Cardiac muscle cell (in vitro differentiated cells and primary cell): ENCODE measurements at places on chromosomes 5 and 9. TPM values are rescaled to one million over a fixed set of nuclear protein-coding genes. Genes with fewer than 3 reads are reported as not detected.

DNA sequence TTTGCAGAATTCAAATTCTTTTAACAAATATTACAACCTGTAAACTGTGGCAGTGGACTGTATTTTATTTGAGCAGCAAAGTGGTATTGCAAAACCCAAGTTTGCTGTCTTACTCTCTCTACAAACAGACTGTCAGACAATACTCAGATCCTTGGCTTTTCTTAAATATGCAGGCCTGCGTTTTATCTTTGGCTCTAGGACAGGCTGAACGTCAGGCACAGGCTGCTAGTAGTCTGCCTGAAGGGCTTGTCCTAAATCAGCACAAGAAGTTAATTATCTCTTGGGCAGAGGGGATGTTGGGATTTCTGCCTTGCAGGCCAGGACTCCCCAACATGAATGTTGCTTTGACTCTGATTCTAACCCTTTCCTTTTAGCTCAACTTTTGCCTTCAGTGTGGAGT is 147.5 kb downstream of the SLIT3 start:
- DNase-seq = no peak

DNA sequence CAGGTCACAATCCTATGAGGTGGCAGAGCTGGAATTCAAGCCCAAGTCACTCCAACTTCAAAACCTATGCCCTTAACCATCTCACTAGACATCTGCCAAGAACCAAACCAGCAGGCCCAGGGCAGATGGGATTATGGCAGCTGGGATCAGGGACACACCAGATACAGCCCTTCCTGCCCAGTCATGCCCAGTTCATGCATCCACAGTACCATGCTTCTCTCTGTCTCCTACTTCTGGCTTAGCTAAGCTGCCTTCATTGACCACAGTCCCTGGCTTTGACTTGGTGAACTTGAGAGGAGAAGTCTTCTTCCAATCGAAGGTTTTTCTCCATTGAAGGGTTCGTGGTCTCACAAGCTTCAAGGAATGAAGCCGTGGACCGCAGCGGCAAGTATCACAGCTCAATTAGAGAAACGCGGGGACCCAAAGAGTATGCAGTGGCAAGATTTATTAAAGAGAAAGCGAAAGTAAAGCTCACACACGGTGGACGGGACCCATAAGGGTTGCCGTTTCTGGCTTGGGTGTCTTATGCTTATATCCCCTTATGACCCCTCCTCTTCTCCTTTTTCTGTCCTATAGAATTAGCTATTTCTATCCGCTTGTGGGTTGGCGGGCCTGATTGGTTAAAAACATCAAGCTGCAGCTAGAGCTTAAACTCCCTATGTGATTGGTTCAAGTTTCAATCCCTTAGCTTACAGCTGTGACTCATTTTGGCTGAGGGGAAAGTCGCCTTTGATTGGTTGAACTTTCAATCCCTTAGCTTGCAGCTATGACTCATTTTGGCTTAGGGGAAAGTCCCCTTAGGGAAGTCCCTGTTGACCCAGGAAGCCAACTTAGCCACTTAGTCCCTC is 101.2 kb downstream of the TRIM36 start:
- DNase-seq = peak; percentile 8

DNA sequence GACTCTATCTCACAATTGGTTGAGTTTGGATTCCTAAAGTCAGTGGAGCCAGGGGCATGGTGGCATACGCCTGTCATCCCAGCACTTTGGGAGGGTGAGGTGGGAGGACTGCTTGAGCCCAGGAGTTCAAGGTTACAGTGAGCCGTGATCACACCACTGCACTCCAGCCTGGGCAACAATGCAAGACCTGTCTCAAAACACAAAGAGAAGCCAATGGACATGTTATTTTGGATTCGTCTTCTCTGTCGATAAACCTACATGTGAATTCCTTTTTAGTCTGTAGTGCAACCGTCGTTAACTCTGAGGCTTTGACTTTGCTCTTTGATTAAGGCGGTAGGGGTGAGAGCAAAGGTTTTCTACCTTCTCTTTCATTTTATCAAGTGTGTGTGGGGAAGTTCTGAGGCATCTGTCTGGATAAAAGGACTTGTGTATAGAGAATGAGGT is 142.7 kb downstream of the KDM4C start:
- no peak for DNase-seq

- DNase-seq = no peak
These were observed 126.4 kb downstream of the FBXL17 start for GRCh38 chr5:108255468-108255867.

PCDHB13 gene
- total RNA-seq = 7.8 and 8.4 TPM in 2 replicates

PCDHB11 gene
- 4.7 and 8.6 TPM in 2 replicates for total RNA-seq

PURA gene
- total RNA-seq = 6.1 and 9.0 TPM in 2 replicates
